Choroid plexus epithelial cell (primary cell): ENCODE measurements at places on chromosomes 13 and 19.
A peak's percentile ranks its signal among the peaks of the same experiment; 100 is the strongest.

DNA sequence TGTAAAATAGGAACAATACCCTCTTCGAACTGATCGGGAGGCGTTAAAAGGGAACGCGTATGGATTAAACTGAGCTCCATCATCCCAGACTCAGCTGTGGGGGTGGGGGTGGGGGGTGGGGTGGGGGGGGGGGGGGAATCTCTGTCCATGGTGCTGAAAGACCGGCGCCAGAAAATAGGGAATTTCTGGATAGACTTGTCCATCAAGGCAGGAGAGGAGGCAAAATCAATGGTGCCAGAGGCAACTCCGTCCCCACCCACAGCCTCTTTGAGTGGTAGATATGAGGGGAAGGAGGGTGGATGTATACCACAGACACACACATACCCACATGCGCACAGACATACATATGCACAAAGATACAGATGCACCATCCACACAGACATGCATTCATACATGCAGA, 37.4 kb downstream of the ZNF787 start:
- no peak for DNase-seq

DNA sequence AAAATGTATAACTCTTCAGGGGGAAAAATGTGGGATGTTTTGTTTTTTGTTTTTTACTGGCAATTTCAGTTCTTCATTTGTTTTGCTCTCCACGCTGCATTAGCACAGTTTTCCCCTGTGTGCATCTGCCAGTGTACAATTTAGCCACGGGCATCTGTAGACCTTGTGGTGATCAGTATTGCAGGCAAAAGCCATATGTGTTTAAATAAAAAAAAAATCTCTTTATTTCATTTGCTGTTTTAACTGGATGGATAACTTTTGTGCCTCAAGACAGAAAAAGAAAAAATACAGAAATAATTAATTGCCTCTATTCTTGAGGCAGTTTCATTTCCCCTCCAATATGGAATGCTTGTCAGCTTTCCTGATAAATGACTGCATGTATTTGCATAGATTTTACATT, 7.9 kb upstream of the MAB21L1 start:
- no peak for DNase-seq

- peak; percentile 25 for DNase-seq
These were observed 197.1 kb upstream of the GPC6 start for GRCh38 chr13:93029536-93029935.

GRCh38 chr19:2345794-2346663, 14.0 kb upstream of the TMPRSS9 start:
- DNase-seq: peak; percentile 41
